ENCODE measurements at places on chromosomes 2 and 18. TPM values are rescaled to one million over a fixed set of nuclear protein-coding genes. Genes with fewer than 3 reads are reported as not detected.
A peak's percentile ranks its signal among the peaks of the same experiment; 100 is the strongest.

DNA sequence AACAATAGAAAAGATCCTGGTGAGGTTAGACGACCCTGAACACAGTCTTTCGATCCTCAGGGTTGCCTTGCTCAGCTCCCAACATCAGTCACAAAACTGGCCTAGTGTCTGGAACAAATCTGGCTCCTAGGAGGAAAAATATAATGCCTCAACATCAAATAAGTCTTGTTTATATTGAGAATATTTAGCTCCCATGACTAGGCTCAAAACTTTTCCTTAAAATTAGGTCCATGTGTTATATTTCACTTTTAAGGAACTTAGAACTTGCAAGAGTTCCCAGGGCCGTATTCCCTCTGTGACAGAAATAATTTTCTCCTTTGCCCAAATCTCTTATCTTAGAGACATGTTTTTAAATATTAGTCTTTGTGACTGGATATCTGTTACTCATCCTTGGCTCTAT lies 819.7 kb upstream of the ZEB2 start:
- no peak for DNase-seq

GRCh38 chr18:45910405-45911023 lies 56.6 kb downstream of the EPG5 start:
- peak; percentile 60 for DNase-seq

GRCh38 chr2:227990937-227991336 lies 119.5 kb downstream of the DAW1 start:
- no peak for DNase-seq

Gene REG1B
- 3,724 TPM for total RNA-seq

Gene MYL1
- total RNA-seq = not detected

All from pancreas (tissue), 10 donors.